ENCODE measurements at places on chromosomes 12 and 14.
A peak's percentile ranks its signal among the peaks of the same experiment; 100 is the strongest.

DNA sequence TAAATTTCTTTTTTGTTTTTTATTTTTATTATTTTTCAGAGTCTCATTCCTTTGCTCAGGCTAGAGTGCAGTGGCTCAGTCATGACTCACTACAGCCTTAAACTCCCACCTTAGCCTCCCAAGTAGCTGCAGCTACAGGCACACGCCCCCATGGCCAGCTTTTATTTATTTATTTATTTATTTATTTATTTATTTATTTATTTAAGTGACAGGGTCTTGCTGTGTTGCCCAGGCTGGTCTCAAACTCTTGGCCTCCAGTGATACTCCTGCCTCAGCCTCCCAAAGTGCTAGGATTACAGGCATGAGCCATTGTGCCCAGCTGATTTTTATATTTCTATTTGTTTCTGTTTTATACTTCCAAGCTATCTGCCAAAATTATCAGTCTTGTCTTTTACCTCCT, 89.2 kb upstream of the EVL start:
- DNase-seq, result no peak

DNA sequence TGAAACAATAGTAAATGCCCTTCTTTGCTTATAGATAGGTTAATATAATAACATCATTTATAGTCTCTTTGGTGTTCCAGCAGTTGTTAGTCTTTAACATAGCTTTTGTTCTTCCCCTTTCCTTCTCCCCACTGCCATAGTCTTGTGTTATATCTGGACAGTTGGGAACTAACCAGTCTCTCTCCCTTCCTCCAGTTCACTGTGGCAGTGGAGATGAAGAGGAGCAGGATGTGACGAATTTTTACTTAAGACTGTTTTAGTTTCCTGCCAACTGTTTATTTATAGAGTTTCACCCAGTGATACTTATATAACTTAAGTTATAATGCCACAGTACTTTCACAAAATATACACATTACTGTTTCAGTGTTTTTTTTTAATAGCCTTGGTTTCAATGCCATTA, 277.4 kb downstream of the PDZRN4 start:
- no peak for DNase-seq

DNA sequence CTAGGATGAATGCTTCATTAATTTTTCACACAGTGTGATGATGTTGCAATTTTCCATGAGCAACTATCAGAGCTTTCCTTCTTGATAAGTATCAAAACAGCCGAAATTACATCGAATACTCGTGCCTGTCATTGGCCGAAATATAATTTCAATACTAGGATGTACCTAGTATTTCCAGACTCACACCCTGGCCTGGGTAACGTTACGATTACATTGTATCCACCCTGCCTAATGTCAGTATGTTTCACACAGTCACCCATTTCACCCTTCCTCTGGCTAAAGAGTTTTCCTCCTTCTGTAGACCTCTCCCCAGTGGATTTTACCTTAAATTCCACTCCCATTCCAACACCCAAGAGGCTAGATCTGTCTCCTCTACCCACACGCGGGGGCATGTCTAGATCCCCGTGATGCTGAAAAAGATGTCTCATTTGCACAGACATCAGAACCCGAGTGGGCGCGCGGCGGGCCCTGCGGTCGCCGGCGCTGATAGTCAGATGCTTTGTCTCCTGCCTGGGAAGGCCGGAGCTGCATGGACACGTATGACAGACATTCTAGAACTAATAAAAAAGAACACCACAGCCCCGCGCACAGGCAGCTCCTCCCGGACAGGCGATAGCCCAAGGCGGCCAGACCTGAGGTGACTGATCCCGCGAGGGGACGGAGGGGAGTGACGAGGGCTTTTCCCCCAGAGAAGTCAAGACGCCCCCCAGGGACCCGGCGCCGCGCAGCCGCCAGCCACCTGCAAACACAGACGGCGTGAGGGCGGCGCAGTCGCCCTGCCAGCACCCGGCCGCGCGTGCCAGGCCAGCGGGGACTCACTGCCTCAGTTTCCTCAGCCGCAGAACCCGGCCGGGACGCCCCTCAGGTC, 723 bp downstream of the KIF21A start:
- DNase-seq, result peak; percentile 63

DNA sequence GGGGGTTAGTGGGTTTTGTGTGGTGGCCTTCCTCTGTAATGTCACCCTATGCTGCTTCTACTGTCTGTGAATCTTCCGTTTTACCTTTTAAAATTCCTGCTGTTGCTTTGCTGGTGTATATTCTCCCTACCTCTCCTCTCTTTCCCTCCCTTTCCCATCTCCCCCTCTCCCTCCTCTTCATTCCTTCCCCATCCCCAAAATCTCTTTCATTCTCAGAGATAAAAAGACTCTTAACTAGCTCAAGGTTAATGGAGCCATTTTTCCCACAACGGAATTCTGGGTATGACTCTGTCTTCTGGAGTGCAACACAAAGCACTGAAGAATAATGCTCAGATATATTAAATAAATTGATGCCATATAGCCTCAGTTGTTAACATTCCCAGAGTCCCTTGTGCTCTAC, 148.1 kb downstream of the EGLN3 start:
- DNase-seq, result no peak

GRCh38 chr14:31263485-31264133, 56.0 kb upstream of the HECTD1 start:
- DNase-seq, result no peak

DNA sequence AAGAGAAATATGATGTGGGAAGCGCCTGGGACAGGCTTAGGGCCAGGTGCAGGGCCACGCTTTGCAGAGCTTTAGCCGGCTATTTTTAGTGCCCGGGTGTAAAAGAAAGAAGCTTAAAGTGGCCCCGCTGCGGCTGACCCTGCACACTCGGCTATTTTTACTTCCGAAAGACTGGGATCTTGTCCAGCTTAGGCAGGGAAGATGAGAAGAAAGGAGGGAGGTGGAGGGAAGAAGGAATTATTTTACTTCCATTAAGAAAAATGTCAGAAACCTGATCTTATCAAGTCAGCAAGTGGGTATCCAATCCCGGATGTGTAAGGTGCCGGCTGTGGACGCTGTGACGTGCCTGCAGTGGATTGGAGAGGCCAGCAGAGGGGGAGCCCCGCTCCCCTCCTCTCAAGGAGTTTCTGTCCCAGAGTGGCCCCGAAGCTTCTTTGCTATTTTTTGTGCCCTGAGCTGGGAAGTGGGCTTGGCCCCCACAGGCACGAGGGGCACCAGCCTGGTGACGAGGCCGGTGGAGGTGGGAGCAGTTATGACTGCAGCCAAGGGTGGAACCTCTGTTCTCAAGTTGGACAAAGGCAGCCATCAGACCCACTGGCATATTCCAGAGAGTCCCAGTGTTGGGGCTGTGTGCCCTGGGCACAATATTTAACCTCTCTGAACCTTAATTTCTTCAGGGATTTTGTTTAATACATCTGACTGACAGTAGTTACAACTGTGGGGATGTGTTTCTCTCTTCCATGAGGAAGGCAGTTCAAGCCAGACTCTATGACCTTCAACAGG, 97.7 kb downstream of the ESRRB start:
- DNase-seq, result peak; percentile 46

GRCh38 chr12:114274131-114274530, 131.8 kb downstream of the TBX5 start:
- DNase-seq, result no peak

- DNase-seq, result peak; percentile 53
Measured at GRCh38 chr14:106844608-106845285, 1318.4 kb downstream of the TMEM121 start.

- DNase-seq, result no peak
Measured at GRCh38 chr12:16269946-16270345, 7.5 kb downstream of the SLC15A5 start.

- DNase-seq, result no peak
Measured at GRCh38 chr12:91889059-91889458, 256.6 kb downstream of the BTG1 start.

- DNase-seq, result no peak
Measured at GRCh38 chr12:88570103-88570502, 10.2 kb downstream of the KITLG start.

GRCh38 chr14:28772613-28773012, 6.0 kb downstream of the FOXG1 start:
- peak; percentile 56 for DNase-seq

DNA sequence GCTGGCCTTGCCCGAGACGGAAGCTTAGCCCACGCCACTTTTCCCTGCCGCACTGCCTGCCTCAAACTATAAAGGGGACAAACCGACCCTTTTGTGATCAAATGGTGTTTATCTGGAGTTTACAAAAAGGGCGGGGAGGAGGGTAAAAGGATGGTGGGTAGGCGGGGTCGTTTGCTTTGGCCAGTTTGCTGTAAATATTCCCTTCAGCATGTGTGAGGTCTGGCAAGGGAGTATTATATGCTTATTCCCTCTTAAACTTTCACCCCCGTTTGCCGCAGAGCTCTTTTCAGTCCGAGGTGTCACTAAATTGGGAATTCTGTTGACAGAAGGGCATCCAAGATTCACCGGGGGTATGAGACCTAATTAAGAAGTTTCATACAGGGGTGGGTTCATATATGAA, 3.8 kb upstream of the TBX3 start:
- DNase-seq, result no peak

DNA sequence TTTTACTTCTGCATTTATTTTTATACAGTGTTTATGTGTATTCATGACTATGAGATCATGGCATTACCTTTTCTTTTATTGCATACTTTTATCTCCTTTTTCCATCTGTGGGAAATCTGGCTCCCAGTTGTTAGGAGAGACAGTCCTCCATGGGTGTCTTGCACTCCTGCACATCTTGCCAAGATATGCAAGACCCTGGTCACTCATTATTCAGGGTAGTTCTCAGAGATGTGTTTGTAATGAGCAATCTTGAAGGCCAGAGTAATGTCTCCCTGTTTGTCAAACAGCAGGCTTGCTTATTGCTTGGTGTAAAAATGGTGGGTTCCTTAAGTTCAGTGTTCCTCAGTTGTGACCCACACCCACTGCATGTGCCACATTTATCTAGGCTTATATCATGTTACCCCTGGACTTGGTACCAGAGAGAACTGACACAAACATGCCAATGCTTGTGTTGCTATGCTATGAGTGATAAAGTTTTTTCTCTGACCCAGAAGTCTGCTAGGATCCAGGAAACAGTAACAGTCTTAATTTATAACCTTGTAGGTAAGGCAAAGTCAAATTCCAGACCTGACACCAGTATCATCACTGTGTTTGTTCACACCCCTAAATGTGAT, 36.8 kb downstream of the PPHLN1 start:
- no peak for DNase-seq

DNA sequence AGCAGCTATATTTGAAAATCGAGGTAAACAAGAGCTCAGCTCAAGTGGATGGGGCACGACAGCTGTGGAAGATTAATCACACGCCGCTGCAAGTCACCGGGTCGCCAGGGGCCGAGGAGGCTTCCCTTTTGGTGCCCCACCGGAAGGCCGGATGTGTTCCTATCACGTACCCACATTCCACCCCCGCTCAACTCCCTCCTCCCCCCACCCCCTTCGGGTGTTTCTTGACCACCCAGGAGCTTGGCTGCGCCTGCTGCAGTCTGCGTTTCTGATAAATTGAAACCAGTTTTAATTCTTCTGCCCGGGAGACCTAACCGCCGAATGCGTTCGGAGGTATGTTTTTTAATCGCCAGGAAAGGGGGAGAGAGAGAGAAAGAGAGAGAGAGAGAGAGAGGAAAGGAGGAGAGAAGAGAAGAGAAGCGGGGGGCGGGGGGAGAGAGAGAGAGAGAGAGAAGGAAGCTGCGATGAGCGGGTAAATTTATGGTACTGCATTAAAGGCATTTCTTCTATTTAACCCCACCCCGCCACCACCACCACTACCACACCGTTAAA, 1.8 kb downstream of the SLC8A3 start:
- no peak for DNase-seq

DNA sequence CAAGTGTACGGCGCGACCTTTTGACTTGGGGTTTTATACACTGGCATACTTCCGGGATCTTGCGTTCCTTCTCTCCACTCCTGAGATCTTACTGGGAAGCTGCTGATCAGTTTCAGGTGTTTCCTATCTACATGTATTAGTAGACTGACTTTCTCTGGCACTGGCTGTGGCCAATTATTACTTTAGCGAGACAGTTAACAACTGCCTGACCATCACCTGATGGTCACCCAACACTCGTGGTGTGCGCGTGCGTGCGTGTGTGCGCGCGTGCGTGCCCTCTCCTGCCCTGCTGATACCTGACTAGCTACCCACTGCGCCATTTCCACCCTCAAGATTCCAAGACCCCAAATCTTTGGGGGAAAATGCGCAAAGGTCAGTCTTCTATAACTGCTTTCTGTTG, 249.9 kb downstream of the AEBP2 start:
- DNase-seq, result no peak

DNA sequence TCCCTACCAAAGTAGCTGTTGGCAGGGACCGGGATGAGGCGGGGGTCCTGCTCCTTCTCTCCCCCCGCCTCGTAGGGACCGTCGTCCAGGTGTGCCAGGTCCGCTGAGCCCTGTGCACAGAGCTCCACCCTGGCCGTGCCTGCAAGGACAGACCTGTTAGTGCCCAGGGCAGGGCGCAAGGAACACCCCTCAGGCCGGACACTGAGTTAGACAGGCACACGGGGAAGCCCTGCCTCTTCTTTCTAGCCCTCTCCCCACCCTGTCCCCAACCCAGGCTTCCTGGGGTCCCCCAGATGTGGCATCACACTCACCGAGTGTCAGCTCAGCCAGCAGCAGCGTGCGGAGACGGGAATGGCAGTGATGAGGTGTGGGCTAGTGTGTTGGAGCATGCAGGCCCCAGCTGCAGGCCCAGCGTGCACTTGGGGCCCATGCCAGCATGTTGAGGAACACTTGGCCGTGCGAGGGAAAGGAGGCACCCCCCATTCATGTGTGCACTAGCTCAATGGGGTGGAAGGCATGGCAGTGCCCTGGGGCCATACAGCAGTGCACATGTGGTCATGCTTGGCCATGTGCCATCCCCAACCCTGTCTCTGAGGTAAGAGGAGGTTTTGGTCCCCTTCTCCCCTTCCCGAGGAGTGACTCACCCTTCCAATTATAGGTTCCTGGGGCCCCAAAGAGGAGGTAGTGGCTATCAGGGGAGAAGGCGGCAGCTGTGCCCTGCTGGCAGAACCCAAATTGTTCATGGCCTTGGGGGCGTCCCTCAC, 7.3 kb downstream of the ITGA7 start:
- no peak for DNase-seq

GRCh38 chr12:11564984-11565651, 84.4 kb upstream of the ETV6 start:
- no peak for DNase-seq

GRCh38 chr12:110234755-110235154, 46.3 kb upstream of the ATP2A2 start:
- DNase-seq, result no peak

- DNase-seq, result no peak
Measured at GRCh38 chr12:106125351-106126095, 13.2 kb downstream of the NUAK1 start.

DNA sequence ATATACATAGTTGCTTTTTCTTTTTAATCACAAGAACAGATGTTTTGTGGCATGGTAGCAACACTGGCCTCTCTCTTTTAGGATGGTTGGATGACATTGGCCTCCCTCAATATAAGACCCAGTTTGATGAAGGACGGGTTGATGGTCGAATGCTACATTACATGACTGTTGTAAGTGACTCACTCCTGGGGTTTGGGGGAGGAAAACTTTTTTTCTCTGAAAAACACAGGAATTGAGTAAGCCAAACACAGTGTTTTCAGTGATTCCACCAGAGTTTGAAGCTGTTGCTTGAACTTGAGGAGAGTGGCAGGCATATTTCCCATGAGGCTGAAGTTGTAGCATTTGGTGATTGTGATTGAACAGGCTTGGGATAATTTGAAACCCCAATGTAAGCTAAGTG, 13.7 kb upstream of the REP15 start:
- no peak for DNase-seq

Data from HAP-1 (cell line).